Caco-2 (cell line): ENCODE measurements at places on chromosomes 12 and 14. TPM values are rescaled to one million over a fixed set of nuclear protein-coding genes. Genes with fewer than 3 reads are reported as not detected.
A peak's percentile ranks its signal among the peaks of the same experiment; 100 is the strongest.

DNA sequence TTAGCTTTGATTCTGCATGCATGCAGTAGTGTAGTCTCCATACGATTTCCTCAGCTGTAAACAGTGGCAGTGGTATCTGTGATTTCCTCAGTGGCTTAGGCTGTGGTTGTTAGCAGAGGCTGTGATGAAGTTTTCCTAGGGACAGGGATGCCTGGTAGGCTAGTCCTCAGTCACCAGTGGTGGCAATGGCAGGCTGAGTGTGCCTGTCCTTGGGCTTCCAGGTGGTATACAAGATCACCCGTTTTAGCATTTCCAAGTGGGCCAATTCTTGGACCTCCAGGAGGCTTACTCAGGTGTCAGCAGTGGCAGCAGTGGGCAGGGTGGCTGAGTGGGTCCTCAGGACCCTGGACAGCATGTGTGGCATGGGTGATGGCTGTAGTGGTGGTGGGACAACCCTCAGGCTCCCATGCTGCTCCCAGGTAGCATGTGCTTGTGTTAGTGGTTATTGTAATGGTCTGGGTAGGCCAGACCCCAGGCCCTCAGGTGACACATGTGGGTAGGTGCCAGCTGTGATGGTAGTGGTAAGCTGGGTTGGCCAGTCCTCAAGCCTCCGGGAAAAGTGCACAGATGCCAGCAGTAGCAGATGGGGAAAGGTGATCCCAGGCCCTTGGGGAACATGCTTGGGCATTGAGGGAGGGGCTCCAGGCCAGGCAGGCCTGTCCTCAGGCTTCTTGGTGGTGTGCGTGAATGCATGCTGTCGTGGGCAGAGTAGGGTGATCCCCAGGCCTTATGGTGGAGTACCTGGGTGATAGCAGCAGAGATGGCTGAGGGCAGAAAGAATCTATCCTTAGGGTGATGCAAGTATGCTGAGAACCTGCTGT is 146.5 kb downstream of the PAPOLA start:
- DNase-seq: no peak

DNA sequence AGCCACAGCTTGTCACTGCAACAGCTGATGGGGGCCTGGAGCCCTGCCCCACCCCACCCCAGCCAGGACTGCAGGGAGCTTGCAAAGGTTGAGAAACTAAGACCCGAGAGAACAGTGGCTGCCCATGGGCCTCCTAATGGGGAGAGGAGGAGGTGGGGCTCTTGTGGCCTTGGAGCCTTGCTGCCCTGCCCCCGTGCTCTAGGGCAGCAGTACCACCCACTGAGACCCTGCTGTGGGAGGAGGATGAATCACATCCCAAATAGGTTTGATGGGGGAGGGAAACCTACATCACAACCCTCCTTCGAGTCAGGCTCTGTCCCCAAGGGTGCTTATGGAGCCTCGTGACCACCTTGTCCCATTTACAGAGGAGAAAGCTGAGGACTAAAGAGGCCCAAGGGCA is 15.9 kb downstream of the HHIPL1 start:
- no peak for DNase-seq

DNA sequence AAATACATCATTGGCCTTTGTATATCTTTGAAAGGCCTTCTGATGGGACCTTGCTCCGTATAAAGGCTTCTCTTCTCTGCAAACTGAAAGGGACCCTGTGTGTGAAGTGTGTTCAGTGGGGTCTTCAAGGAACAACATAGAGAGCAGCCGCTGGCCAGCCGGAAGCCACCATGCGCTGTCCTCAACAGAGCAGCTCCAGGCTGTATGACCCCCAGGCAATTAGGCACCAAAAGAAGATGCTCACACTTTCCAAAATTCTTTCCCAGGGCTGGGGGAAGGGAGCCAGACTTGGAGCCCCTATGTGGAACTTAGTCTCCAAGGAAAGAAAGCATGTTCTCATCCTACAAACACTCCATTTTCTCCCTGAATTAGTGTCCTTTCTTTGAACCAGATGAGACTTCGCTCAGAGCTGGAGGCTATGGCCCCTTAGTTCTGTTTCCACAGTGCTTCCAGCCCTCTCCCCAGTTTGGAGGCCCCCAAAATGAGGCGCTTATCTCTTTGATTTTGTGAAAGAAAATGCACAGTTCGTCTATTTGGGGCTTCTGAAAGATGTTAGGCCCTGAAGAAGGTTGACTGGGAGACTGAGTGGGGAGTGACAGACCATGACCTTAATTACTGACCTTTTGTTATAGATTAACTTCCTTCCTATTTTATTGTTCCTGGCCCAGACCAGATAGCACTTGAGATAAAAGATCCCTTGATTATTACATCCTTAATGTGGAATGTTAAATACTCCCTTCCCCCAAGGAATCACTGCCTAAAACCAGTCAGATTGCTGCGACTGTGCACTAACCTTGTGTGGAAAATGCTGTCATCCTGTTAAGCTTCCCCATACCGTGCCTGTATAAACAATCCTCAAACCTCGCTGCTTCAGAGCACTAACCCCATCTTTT is 128.3 kb upstream of the FGD4 start:
- DNase-seq: peak; percentile 82

GRCh38 chr12:116878567-116879508 is 2.4 kb downstream of the HRK start:
- DNase-seq: peak; percentile 53

- DNase-seq: peak; percentile 46
Measured at GRCh38 chr12:96710127-96710745, 196.8 kb upstream of the NEDD1 start.

- no peak for DNase-seq
Measured at GRCh38 chr12:120257041-120257821, 8.3 kb downstream of the PXN start.

GRCh38 chr12:75579552-75579951 is 68.1 kb upstream of the KRR1 start:
- DNase-seq: no peak

DNA sequence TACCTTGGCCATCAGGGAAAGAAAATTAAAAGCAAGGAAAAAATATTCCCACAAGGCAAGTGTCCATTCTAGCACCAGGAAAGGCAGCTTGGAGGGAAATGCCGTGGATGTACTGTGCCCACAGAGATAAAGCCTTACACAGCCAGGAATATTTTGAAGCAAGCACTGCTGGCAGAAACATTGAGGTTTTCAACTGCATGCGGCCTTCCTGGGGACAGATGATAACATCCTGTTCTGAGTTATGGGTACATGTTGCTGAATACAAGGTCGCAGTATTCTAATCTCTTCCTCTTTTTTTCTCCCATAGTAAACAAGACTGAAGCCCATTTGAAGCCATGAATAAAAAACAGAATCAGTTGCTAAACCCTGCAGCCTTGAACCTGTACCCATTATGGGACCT is 197.1 kb downstream of the BTG1 start:
- DNase-seq: no peak

DNA sequence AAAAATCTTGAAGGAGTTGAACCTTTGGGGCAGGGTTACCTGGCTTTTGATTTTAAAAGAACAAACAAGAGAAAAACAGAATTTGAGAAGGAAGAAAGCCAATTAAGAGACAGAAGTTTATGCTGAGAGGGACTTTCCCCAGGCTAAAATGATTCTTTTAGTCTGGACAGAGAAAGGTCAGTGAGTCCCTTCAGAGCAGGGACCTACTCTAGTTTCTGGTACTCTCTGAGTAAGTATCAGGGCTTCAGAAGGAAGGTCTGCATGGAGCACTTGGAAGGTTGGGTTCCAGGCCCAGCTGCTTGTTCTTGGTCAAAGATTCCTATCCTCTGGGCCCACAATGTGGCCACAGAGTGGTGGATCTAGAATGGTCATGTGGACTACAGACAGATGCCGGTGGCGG is 59.6 kb downstream of the KLRG1 start:
- DNase-seq: no peak

- DNase-seq: peak; percentile 26
Measured at GRCh38 chr12:107318806-107319532, 225.6 kb upstream of the CRY1 start.

FOXN4 gene
- 0.49 and 0.95 TPM in 2 replicates for total RNA-seq

RASSF9 gene
- total RNA-seq: 0.20 and 0.35 TPM in 2 replicates

PRKD1 gene
- 0.36 and 0.49 TPM in 2 replicates for total RNA-seq

KRT3 gene
- not detected in 2 replicates for total RNA-seq

BCL11B gene
- total RNA-seq: 0.05 TPM in 1 of 2 replicates, not detected in the other

BMP4 gene
- 108 and 113 TPM in 2 replicates for total RNA-seq

DTX1 gene
- total RNA-seq: not detected in 2 replicates

LRRIQ1 gene
- not detected in 2 replicates for total RNA-seq

GPR137C gene
- total RNA-seq: 1.9 and 2.9 TPM in 2 replicates

SOAT2 gene
- 6.5 and 9.7 TPM in 2 replicates for total RNA-seq

SFSWAP gene
- 42.3 and 46.1 TPM in 2 replicates for total RNA-seq
